NCI-H774 (cell line): ENCODE measurements at places on chromosomes 12 and 14.

DNA sequence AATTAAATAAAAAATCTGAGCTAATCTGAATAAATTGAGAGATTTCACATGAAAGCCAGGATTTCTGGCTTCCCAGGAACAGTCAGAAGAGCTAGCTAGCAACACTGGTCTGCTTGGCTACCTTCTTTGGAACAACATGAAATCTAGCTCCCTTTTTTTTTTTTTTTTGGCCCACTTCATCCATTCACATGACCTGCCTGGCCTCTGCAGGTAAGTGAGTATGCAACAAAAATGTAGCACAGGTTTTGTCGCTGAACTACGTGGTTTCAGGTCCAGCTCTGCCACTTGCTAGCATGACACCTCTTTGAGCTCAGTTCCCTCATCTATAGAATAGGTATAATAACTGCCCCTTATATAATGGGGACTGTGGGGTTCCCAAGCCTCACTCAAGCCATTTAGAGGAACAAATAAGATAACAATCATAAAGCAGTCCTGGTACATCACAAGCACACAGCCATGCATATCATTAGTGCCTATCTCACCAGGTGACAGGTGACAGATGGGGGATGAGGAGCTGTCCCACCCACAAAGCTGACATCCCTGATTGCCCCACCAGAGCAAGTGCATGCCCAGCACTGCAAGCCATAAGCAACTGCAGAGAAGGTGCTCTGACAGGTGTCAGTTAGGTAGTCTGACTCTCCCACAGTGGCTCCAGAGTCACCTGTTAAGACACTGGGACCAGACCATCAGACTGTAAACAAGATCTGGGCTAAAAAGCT is 25.6 kb downstream of the PXN start:
- no peak for DNase-seq

- DNase-seq = no peak
Measured at GRCh38 chr12:83462419-83462818, 775.7 kb downstream of the TMTC2 start.

DNA sequence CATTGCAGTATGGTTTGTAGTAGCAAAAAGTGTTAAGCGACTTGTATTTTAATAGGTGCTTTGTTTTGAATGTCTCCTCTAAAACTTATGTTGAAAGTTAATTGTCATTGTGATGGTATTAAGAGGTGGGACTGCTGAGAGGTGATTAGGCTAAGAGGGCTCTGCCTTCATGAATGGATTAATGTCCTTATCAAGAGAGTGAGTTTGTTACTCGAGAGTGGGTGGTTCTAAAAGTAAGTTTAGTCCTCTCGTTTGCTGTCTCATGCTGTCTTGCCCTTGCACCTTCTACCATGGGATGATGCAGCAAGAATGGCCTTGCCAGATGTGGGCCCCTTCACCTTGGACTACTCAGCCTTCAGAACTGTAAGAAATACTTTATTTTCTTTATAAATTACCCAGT is 17.4 kb downstream of the ZDHHC17 start:
- no peak for DNase-seq

DNA sequence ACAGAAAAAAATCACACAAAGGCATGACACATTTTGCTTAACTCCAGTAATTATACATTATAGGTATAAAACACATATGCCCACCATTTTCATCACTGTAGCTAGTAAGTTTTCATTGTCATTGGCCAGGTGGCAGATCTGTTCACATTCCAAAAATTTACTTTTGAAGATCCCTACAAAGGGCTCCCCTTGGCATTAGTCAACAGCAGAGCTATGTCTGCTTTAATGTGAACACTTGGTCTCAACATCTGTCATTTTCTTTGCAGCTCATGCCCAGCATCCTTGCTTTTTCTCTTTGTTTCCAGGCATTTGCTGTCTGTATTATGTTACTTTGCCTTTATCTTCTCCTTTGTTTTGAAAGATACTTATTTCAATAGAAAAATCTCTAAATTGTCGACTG is 519.1 kb upstream of the FOXG1 start:
- no peak for DNase-seq
